Cardiac muscle cell (in vitro differentiated cells and primary cell): ENCODE measurements at places on chromosomes 4 and X.
A peak's percentile ranks its signal among the peaks of the same experiment; 100 is the strongest.

GRCh38 chr4:104501290-104501689 is 6.6 kb upstream of the CXXC4 start:
- no peak for DNase-seq

- no peak for DNase-seq
Observed at GRCh38 chr4:140152013-140152703, 1.8 kb downstream of the MAML3 start.

- DNase-seq: no peak
Observed at GRCh38 chr4:88908003-88908402, 149.0 kb downstream of the FAM13A start.

- no peak for DNase-seq
Observed at GRCh38 chr4:81290813-81291212, 75.8 kb upstream of the PRKG2 start.

- no peak for DNase-seq
Observed at GRCh38 chr4:147794787-147795413, 63.0 kb downstream of the ARHGAP10 start.

DNA sequence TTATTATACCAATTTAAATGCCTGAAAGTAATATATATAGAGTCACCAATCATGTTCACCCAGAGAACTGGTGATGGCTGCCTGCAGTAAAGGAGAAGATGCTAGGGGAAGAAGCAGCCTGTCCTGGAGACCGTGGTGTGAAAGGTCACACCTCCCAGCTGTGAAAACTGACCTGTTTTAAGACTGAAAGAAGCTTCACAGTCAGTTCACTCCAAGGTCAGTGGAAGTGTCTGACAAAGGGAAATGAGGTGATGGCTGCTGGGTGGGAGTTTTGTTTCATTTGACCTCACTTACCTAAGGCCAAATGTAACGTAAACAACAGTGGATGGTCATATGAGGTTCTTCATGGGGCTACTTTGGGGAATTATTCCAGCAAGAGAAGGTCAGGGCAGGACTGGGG is 352.1 kb upstream of the GATB start:
- no peak for DNase-seq

- no peak for DNase-seq
Observed at GRCh38 chrX:98409867-98410266, 1526.2 kb downstream of the RPA4 start.

DNA sequence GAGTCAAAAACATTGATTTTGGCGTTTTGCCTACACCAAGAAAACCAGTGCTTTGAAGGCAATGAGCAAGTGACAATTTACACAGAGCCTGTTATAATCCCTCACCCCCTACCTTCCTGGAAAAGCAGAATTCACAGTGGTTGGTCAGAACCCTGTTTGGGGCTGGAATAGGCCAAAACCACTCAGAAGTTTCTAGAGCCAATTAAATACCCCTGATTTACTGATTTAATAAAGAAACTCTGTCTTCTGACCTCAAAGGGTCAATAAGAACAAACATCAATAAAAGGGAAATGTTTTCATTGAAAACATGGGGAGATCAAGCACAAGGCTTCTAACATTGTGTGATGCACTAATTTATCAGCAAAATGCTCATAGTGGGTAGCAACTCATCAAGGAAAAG is 116.3 kb downstream of the UNC5C start:
- DNase-seq: no peak

GRCh38 chrX:36534900-36535299 is 473.3 kb upstream of the FAM47C start:
- DNase-seq: no peak

DNA sequence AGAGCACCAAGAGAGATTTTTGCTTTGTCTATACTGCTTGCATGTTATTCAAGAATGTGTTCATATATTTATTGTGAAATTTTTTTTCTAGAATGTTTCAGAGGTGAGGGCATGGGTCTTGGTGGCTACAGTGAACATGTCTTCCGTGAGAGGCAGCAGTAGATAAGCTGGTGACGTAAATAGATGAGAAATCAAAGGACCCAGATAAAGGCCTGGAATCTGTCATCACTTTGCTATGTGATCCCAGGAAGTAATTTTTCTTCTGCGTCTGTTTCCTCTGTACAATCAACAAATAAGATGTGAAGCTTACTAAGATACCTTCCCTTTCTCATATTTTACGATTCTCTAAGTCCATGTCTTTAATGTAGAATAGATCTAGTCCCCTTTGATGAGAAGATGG is 129.1 kb downstream of the COL4A6 start:
- DNase-seq: no peak

DNA sequence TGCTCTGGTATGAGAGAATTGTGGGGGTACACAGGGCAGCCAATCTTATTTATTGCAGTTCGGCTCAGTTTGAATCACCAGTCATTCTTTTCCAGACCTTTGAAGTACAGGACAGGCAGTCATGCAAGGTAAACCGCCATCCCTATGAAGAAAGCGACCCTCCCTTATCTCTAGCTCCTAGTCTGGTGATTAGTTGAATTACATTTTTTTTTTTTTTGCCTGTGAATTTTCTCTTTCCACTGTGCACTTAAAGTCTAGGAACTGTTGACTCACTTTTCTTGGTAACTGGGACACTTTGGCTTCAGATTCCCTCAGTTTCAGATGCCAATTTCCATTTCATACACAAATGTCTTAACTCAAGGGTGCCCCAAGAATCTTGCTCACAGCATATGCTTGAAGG is 82.4 kb upstream of the FAM9C start:
- no peak for DNase-seq

DNA sequence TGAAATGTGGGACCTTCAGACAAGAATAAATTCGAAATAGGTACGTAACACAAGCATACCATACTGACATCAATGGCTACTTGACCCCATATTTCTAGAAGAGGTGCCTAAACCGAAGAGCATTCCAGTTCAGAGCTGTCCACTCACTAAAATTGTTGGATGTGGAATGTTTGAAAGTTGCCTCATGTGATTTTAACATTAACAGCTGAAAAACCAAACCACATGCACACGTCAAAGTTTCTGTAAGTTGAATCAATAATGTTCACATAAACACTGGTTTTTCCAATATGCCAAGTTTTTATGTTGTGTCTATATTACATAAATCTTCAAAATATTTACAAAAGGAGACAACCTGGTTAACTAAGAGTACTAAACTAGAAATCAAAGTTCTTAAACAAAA is 3.5 kb downstream of the UBE2D3 start:
- no peak for DNase-seq

DNA sequence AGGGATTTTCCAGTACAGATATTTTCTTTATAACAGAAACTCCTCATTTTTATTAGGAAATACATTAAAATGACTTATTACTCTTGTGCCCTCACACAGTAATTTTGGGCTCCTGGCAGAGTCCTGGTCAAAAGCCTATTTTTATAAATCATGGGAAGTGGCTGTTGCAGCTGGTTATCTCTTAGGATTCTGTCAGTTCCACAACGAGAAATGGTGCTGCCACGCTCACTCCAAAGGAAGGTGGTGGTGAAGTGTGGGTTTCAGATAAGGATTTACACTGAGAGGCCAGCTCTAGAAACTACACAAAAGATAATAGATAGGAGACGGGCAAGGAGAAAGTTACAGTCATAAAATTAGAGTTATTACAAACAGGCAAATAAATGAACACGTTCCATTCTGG is 159.2 kb upstream of the FAM241A start:
- no peak for DNase-seq

DNA sequence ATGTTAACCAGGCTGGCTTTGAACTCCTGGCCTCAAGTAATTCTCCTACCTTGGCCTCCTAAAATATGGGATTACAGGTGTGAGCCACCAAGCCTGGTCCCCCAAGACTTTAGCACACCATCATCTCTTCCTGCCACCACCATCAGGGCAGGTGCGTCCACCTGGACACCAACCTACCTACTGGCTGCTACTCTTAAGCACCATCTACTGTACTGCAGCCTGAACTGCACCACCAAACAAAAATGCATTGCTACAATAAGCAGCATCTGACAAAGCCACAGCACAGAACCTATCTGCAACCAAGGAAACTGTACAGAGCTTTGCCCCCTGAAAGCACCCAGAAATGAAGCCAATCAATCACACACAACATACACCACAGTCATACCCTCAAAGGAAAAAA is 139.7 kb downstream of the EFHC2 start:
- no peak for DNase-seq

DNA sequence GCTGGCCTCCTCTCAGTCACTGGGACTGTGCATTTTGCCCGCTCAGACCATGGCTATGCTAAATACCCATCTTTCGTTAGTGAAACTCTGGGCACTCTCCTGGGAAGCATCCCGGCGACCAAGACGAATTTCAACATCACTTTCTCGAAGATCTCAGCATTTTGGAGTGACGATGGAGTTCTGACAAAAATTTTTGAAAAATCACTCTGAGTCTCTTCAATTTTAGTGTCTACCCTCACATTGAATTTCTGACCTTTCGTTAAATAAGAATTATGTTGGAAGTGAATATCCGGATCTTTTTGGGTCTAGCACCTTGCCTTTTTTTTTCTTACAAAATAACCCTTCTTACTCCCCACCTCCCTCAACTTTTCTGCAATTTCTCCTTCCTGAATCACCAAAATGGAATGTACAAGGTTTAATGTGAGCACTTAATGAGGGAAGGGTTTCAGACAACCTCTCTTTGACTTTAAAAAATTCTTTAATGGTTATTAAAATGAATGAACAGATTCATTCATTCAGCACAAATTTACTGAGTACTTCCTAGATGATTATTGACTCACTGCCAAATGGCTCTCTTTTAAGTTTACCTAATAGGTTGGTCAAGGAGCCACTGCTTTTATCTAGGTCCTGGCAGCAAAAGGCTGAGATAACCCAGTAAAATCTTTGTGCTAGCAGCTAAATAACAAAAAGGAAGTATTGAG is 746 bp upstream of the AADAT start:
- no peak for DNase-seq

GRCh38 chr4:8920969-8921368 is 49.3 kb upstream of the HMX1 start:
- no peak for DNase-seq

- DNase-seq: peak; percentile 68
Observed at GRCh38 chr4:17166954-17167353, 268.5 kb upstream of the LDB2 start.

DNA sequence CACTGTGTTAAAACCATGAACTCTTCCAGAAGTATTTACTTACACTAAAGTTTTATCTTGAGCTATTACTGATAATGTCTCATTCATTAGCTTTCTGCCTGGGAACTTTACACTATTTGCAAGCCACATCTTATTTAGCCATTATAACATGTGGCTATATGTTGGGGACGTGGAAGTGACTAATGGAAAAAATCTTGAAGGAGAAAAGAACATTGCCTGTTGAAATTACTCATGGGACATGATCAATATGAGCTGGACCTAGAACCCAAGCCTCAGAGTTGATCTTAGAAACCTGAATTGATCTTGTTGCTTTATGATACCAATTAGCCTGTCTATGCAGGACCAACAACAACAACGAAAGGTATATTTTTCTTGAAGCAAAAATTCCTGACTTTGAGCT is 22.5 kb upstream of the ARHGAP6 start:
- DNase-seq: no peak

GRCh38 chrX:2710041-2710840 is 19.1 kb downstream of the CD99 start:
- peak; percentile 76 for DNase-seq

- DNase-seq: no peak
Observed at GRCh38 chr4:142500966-142501365, 345.1 kb downstream of the INPP4B start.

DNA sequence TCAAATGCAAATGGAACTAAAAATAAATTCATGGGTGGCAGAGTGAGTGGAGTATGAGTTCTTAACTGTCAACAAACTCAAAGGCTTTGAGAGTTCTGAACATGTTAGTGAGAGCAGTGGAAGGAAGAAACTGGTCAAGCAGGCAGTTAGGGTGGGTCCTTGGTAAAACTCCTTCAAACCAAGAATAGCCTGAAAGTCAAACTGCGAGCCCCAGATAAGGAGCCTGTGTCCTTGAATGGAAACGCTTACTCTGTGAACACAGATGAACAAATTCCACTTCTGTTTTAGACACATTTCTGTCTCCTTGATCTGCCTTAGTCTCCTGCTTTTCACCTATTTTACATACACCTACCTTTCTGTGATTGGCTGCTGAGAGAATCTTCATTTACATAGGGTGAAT is 129.4 kb upstream of the PCDH18 start:
- no peak for DNase-seq

DNA sequence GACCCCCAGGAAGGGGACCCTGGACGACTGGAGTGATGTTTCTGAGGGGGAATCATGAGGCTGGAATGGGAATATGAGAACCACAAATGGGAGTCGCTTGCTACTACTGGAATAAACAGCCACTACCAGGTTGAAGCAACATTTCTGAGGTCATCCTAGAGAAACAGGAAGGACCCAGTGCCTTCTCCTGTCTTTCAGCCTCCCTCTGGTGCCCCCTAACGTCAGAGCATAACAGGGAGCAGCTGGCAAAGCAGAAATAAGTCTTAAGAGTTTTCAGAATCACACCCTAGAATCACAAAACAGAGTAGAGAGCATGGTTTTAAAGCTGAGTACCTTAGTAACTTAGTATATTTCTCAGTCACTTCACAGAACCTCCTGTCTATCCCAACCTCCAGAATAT is 347.8 kb upstream of the PITX2 start:
- DNase-seq: peak; percentile 56

DNA sequence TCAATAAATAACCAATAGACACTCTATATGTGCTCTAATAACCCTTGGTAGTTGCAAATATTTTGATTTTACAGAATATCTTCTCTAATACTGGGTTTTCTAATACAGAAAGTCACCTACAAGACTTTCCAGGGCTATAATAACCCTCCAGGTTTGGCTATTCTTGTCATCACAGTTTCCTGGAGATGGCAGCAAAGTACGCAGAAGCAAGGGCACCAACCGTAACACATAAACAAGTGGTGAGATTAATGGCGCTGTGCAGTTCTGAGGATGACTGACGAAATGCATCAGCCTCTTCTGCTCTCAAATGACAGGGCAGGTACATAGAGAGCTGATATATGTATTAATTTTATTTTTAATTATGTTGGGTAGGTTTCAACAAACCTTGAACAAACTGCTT is 122.4 kb downstream of the C4orf33 start:
- peak; percentile 21 for DNase-seq

- no peak for DNase-seq
Observed at GRCh38 chr4:128908735-128909134, 99.2 kb downstream of the JADE1 start.

- DNase-seq: no peak
Observed at GRCh38 chr4:169267070-169267469, 3.7 kb downstream of the SH3RF1 start.

GRCh38 chr4:140097572-140097971 is 56.4 kb downstream of the MAML3 start:
- DNase-seq: no peak

- no peak for DNase-seq
Observed at GRCh38 chrX:137072396-137072795, 38.6 kb upstream of the GPR101 start.

GRCh38 chr4:10577508-10578426 is 106.8 kb downstream of the CLNK start:
- no peak for DNase-seq

GRCh38 chrX:130091980-130092522 is 18.2 kb downstream of the ELF4 start:
- no peak for DNase-seq

DNA sequence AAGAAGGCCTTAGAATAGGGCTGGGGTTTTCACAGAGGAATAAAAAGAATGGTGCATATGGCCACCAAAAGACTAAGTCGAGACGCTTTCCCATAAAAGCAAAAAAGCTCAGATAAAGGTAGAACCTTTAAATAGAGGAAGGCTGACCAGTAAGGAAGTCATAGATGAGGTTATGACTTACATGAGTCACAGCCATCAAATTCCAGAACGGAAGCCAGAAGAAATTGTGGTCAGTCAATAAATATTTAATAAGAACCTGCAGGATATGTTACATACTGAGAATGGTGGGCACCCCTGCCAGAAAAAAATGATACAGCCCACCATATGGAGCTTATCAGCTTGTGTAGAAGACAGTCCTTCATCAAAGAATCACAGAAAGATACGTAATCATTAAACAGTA is 120.1 kb downstream of the MANBA start:
- DNase-seq: no peak
